ENCODE measurements at places on chromosomes 3 and 15. TPM values are rescaled to one million over a fixed set of nuclear protein-coding genes. Genes with fewer than 3 reads are reported as not detected.

The ZNF774 gene
- total RNA-seq = 2.6 TPM

DNA sequence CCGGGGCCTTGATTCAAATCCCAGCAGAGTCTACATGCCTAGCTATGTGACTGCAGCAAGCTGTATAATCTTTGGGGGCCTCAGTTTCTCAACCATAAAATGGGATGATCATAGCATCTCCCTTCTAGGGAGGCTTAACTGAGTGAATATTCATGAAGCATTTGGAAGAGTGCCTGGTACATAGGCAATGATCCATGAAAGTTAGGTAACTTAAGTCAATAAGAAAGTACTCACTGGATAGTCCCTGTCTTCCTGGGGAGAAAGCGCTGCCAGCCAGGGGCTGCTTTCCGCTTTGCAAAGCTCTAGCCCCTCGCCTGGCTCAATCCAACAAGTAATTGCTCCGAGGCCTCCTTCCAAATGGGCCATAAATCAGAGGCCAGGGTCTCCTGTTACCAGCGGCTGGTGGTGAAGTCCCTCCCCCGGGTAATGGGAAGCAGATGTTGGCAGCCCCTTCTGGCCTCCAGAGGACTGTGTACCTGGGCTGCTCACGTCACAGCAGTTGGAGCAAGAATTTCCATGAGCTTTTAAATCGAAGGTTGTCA lies 521.9 kb upstream of the PROK2 start:
- DNase-seq = peak; percentile 36

DNA sequence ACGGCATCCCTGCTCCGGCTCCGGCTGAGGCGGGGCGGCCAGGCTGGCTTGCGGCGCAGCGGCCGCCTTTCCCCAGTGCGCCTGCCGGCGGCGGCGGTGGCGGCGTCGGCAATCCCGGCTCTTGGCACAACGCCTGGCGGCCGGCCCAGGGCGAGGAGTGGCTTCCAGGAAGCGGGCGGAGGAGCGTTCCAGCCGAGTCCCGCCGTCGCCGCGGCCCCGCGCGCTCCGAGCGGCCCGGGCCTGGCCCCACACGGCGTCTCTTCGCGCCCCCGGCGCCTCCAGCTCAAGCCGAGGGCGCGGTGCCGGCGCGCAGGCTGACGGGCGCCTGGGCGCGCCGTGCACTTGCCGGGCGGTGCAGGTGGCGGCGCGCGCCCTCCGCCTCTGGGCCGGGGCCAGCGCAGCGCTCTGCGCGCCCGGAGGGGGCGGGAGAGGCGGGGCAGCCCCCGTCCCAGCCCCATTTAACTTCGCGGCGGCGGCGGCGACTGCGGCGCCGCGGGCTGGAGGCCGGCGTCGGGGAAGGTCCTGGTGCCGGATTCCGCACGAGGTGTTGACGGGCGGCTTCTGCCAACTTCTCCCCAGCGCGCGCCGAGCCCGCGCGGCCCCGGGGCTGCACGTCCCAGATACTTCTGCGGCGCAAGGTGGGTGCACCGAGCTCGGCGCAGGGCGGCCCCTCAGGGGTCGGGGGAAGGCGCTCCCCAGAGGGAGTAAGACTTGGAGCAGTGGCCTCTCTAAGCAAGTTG lies at the start of gene ADAMTSL3:
Gene ADAMTSL3 (plus strand): TSS at position 485 of the 740 bp plus-strand sequence. CDS start 1,639 bp downstream, outside the sequence.
- DNase-seq = peak; percentile 71

DNA sequence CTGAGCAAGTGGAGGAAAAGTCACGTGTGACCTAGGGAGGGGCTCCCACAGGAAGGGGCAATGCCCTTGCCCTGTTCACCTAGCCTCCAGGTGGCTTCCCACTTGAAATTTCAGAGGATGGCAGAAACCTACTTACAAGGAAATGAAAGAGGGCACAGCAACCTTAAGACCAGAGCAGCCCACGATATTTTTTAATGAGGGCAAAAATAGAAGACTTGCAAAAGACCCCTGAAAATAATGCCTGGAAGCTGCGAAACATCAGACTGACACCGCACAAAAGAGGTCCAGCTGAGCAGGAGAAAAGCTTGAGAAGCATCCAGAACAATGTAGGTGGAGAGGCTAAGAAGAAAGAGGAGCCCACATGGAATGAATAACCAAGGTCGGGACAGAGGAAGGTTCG lies 66.1 kb downstream of the KLF15 start:
- DNase-seq = no peak

DNA sequence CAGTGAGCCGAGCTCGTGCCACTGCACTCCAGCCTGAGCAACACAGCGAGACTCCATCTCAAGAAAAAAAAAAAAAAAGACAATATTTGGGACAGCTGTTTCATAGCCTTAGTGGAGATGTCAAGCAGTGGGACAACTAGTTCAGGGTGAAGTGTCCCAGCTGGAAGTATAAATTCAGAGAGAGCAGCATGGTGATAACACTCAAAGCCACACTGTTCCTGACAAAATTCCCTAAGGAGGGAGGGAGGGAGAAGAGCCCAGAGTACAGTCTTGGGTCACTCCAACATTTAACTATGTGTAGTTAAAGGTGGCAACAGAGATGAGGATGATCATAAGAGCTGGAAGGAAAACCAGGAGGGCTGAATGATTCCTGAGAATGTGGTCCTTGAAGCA lies 21.1 kb upstream of the IP6K2 start:
- DNase-seq = no peak

The GPR160 gene
- total RNA-seq = 2.6 TPM

The CYP1A2 gene
- total RNA-seq = not detected

GRCh38 chr15:78179906-78180305 lies 30.7 kb downstream of the IDH3A start:
- DNase-seq = no peak

Data from MCF 10A (cell line).